T-cell (primary cell): ENCODE measurements at places on chromosomes 6 and 20. TPM values are rescaled to one million over a fixed set of nuclear protein-coding genes. Genes with fewer than 3 reads are reported as not detected.
A peak's percentile ranks its signal among the peaks of the same experiment; 100 is the strongest.

- H3K4me3 ChIP-seq: no peak overlapping the region
- peaks cover 7% of the 10 kb centered on the region for H3K4me1 ChIP-seq
- DNase-seq: no peak
Observed at GRCh38 chr6:37192666-37193065, 22.7 kb downstream of the PIM1 start.

GRCh38 chr20:33846291-33846935 is 35.3 kb downstream of the CHMP4B start:
- DNase-seq: no peak
- peaks cover 3% of the 10 kb centered on the region for H3K36me3 ChIP-seq
- peaks cover 40% of the 10 kb centered on the region for H3K4me1 ChIP-seq

DNA sequence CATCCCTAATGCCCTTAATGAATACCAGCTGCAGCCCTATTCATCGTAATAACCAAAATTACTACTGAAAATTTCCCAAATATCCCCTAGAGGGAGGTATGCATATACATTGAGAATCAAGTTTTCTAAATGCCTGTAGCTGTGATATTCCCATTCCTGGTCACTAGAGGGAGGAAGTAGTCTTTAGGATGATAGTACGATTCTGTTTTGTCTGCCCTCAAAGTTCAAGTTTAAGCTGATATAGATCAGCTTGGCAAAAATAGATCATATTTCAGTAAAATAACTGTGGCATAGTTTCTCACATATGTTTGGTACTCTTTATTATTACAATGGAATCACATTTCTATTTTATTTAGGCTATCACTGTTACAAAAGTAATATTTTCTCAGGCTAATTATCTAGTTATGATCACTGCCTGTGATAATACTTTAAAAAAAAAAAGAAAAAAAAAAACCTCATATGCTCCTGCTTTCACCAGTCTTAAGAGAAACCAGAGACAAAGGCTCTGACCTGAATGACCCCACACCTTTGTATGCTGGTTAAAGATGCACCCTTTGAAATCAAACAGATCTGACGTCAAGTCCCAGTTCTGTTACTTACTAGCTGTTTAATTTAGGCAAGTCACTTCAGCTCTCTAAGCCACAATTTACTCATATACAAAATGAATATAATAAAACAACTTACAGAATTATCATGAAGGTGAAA is 11.0 kb downstream of the TSPYL1 start:
- H3K36me3 ChIP-seq: peaks cover 14% of the 10 kb centered on the region
- no peaks in the 10 kb centered on the region for H3K27me3 ChIP-seq
- no peaks in the 10 kb centered on the region for H3K4me1 ChIP-seq
- DNase-seq: no peak

- no peak overlapping the region for H3K27ac ChIP-seq
- no peak overlapping the region for H3K4me3 ChIP-seq
- peaks cover 6% of the 10 kb centered on the region for H3K4me1 ChIP-seq
- H3K27me3 ChIP-seq: no peaks in the 10 kb centered on the region
- no peak for DNase-seq
Observed at GRCh38 chr6:38567436-38567835, 72.3 kb downstream of the BTBD9 start.

DNA sequence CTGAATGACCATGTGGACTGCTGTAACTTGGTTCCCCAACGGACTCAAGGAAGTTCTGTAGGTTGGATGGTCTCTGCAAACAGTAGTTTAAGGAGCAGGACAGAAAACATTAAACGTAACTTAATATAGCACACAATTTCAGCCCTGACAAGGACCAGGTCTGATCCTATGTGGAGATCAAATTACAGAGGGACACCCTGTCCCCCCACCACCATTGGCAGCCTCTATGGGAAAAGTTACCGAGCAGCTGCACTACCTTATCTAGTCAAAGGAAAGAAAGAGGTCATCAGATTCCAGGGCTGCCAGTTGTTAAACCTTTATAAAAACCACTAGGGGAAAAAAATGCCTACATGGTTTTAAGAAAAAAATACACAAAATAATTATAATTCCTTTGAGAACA is 191.5 kb upstream of the RSPO3 start:
- H3K4me3 ChIP-seq: no peak overlapping the region
- H3K4me1 ChIP-seq: no peaks in the 10 kb centered on the region
- no peaks in the 10 kb centered on the region for H3K36me3 ChIP-seq
- DNase-seq: no peak

GRCh38 chr6:109526905-109527628 is 44.0 kb upstream of the ZBTB24 start:
- H3K36me3 ChIP-seq: no peaks in the 10 kb centered on the region
- no peak overlapping the region for H3K4me3 ChIP-seq
- H3K4me1 ChIP-seq: no peaks in the 10 kb centered on the region
- no peak overlapping the region for H3K27ac ChIP-seq

DNA sequence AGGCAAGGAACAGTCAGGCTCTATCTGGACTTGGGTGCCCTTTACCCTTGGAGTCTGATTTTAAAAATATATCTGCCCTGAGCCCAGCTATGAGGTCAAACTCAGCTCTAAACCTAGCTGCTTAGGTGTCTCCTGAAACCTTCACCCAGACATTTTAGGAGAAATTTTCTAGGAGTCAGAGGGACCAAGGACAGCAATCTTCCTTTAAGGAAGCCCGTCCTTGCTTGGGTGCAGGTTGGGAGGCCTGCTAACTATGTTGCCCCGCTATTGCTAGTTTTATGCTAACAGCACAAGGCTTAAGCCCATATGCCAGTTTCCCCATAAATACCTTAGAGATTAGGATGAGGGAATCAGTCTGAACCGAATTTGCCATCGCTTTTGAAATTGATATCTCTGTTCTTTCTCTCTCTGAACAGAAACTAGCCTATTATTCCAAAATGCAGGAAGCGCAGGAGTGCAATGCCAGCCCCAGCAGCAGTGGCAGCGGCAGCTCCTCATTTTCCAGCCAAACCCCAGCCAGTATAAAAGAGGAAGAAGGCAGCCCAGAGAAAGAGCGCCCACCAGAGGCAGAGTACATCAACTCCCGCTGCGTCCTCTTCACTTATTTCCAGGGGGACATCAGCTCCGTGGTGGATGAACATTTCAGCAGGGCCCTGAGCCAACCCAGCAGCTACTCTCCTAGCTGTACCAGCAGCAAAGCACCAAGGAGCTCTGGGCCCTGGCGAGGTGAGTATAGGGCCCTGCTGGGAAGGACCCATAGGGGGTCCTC is 2.6 kb downstream of the VGLL2 start:
- H3K4me1 ChIP-seq: peaks cover 26% of the 10 kb centered on the region
- no peaks in the 10 kb centered on the region for H3K36me3 ChIP-seq
- peaks cover 60% of the 10 kb centered on the region for H3K27me3 ChIP-seq
- no peak for DNase-seq
- no peak overlapping the region for H3K27ac ChIP-seq

- H3K4me3 ChIP-seq: no peak overlapping the region
- no peak for DNase-seq
- H3K4me1 ChIP-seq: no peaks in the 10 kb centered on the region
- peaks cover 26% of the 10 kb centered on the region for H3K27me3 ChIP-seq
- no peak overlapping the region for H3K27ac ChIP-seq
Observed at GRCh38 chr20:24701668-24702067, 232.2 kb downstream of the SYNDIG1 start.

- DNase-seq: no peak
- H3K36me3 ChIP-seq: no peaks in the 10 kb centered on the region
- peaks cover 4% of the 10 kb centered on the region for H3K27me3 ChIP-seq
- H3K4me3 ChIP-seq: no peak overlapping the region
Observed at GRCh38 chr20:60637801-60638200, 614.3 kb upstream of the CDH4 start.

NNAT gene
- not detected for total RNA-seq

GRCh38 chr6:6612308-6612707 is 23.8 kb downstream of the LY86 start:
- DNase-seq: no peak
- no peak overlapping the region for H3K4me3 ChIP-seq
- peaks cover 62% of the 10 kb centered on the region for H3K4me1 ChIP-seq
- H3K27ac ChIP-seq: peak overlapping the region; percentile 36
- no peaks in the 10 kb centered on the region for H3K36me3 ChIP-seq

POM121L2 gene
- not detected for total RNA-seq

GRCh38 chr20:51127713-51128112 is 104.8 kb upstream of the KCNG1 start:
- no peak overlapping the region for H3K27ac ChIP-seq
- H3K4me3 ChIP-seq: no peak overlapping the region
- H3K4me1 ChIP-seq: peaks cover 9% of the 10 kb centered on the region
- no peak for DNase-seq

- no peaks in the 10 kb centered on the region for H3K27me3 ChIP-seq
- no peak overlapping the region for H3K4me3 ChIP-seq
- H3K4me1 ChIP-seq: no peaks in the 10 kb centered on the region
- DNase-seq: no peak
- H3K36me3 ChIP-seq: no peaks in the 10 kb centered on the region
Observed at GRCh38 chr20:56606174-56606945, 22.7 kb upstream of the TFAP2C start.

CNR1 gene
- total RNA-seq: 0.89 TPM

GRCh38 chr6:129498950-129499842 is 210.8 kb downstream of the ARHGAP18 start:
- H3K4me3 ChIP-seq: no peak overlapping the region
- peaks cover 14% of the 10 kb centered on the region for H3K4me1 ChIP-seq
- H3K27me3 ChIP-seq: no peaks in the 10 kb centered on the region

TRIM40 gene
- not detected for total RNA-seq

DNA sequence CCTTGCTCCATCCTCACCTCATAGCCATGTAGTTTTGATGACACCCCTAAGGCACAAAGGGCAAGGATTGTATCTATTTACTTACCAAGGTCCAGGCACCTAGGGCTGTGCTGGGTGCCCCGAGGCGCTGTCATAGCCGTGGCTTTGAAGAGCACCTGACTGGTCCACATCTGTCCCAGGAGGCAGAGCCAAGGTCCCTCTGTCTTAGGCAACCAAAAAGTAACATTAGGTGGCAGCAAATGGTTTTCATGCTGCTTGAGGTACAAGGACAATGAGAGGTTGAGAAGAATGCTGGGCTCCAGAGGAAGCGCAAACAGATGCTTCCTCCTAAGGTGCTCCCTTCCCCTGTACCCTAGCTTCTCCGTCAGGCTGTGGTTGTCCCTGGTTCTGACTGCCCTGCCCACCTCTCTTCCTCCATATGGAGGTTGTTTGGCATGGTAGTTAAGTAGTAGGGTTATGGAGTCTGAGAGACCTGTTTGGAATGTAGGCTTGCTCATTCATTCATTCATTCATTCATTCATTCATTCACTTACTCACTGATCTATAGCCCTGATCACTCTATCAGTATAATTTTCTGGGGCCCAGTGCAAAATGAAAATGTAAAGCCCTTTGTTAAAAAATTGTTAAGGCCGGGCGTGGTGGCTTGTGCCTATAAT is 3.0 kb upstream of the UQCC2 start:
- H3K27me3 ChIP-seq: peaks cover 11% of the 10 kb centered on the region
- no peaks in the 10 kb centered on the region for H3K36me3 ChIP-seq
- no peak overlapping the region for H3K27ac ChIP-seq
- DNase-seq: no peak

VWA7 gene
- 2.2 TPM for total RNA-seq

BANF2 gene
- total RNA-seq: not detected

DNA sequence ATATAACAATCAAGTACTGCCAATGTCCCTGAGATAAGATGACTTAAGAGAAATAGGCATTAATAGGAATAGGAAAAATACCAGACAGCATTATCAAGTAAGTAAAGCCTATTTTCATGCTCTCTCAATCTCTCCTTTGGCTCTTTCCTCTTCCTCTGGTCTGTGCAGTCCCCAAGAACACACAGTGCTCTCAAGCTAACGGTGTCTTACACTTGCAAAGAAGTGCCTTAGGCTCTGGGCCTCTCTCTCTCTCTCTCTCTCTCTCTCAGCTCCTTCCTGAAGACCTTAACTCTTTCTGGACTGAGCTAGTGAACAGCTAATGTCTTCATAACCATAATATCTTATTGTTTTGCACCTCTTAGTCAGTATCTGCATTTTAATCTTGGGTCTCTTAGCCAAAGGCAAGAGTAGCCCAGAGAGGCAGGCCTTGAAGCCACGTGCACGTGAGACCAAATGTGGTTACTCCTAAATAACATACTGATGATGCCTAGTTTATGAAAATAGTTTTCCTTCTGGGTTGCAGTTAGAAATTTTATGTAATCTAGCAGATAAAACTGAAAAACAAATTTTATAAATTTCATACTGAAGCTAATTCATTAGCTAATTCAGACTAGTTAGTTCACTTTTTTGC is 70.8 kb downstream of the TPD52L1 start:
- no peaks in the 10 kb centered on the region for H3K4me1 ChIP-seq
- H3K4me3 ChIP-seq: no peak overlapping the region
- no peak for DNase-seq
- no peaks in the 10 kb centered on the region for H3K27me3 ChIP-seq

DNA sequence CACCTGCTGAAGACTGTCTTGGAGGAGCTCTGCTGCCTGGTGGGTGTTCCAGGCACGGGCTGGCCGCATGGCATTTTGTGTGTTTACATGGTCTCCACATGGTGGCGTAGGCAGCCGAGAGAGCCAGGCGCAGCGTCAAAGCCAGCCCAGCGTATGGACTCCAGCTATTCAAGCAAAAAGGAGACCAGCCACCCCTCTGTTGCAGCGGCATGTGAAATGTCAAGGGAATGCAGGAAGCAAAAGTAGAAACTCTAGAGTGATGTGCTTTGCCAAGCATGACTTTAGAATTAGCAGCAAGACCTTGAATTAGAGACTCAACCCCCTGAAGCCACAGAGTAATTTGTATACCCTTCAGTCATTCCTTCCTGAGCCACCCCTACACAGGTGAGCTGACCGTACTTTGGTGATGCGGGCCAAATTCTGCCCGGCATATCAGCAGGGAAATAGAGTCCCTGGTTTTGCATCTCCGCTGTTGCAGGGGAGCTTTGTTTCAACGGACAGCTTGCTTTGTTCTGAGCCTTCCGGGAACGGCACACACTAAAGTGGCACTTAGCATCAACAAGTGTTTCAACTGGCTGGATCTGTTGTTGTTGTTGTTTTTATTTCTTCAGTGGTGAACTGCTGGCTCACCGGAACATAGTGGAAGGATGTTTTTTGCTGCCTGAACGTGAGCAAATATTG is 48.5 kb downstream of the FNDC1 start:
- H3K27me3 ChIP-seq: no peaks in the 10 kb centered on the region
- no peak overlapping the region for H3K4me3 ChIP-seq
- H3K36me3 ChIP-seq: no peaks in the 10 kb centered on the region

PDYN gene
- total RNA-seq: not detected

- no peaks in the 10 kb centered on the region for H3K4me1 ChIP-seq
- H3K27me3 ChIP-seq: peaks cover 3% of the 10 kb centered on the region
- no peak overlapping the region for H3K4me3 ChIP-seq
- DNase-seq: no peak
- no peak overlapping the region for H3K27ac ChIP-seq
Observed at GRCh38 chr20:36098364-36098763, 56.2 kb upstream of the EPB41L1 start.

PLA2G7 gene
- total RNA-seq: not detected
